Ureter (tissue), 1 donor: ENCODE measurements at places on chromosomes 6 and 20. TPM values are rescaled to one million over a fixed set of nuclear protein-coding genes. Genes with fewer than 3 reads are reported as not detected.

DNA sequence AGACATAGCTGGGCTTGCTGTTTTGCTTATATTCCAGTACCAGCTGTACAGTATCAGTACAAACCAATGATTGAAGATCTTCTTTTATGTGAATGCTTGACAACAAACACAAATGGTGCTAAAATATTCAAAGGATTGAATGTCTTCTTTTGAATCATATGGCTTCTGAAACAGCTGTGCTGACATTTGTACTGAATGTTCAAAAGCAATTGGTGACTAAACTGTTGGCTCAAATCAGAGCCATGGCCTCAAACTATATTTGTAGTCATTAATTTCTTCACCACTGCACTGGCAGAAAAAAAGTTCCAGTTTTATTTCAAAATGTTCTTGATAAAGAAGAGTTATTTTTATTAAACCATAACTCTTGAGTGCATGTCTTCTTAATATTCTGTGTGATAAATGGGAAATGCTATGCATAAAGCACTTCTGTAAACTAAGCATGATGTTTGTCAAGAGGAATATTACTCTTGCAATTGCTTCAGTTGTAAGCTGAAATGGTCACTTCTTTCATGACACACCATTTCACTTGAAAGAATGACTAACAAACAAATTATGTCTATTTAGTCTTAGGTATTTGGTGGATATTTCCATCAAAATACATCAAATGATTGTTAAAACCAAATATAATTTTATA is 45.9 kb upstream of the CENPW start:
- DNase-seq: no peak

- DNase-seq: no peak
These were observed 62.7 kb downstream of the SLC24A3 start for GRCh38 chr20:19275038-19275629.

GRCh38 chr6:147184379-147184778 is 19.8 kb upstream of the STXBP5 start:
- no peak for DNase-seq

GRCh38 chr6:89272596-89272995 is 42.5 kb downstream of the GABRR2 start:
- DNase-seq: no peak

DNA sequence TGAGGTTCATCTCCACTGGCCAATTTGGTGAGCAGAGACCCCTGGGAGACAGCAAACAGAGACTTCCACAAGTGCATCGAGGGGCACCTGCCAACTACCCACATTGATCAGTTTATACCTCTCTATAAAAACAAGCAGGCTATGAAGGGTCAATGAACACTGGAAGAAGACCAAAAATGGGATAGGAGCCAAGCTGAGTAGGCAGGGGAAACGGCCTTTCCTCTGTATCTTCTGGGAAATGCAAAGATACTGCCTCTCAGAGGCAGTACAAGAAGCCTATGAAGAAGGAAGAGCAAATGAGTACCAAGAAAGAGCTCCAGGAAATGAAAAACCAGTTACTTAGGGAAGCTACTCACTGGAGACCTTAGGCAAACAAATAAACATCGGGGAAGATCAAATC is 247.7 kb downstream of the GMDS start:
- no peak for DNase-seq

- DNase-seq: no peak
These were observed 117.3 kb downstream of the EYA2 start for GRCh38 chr20:47011984-47012383.

Gene F13A1
- total RNA-seq: 61.0 TPM

Gene REM1
- total RNA-seq: 8.6 TPM

Gene TRIM31
- total RNA-seq: 0.78 TPM
